ENCODE measurements at places on chromosomes 7 and 10.

DNA sequence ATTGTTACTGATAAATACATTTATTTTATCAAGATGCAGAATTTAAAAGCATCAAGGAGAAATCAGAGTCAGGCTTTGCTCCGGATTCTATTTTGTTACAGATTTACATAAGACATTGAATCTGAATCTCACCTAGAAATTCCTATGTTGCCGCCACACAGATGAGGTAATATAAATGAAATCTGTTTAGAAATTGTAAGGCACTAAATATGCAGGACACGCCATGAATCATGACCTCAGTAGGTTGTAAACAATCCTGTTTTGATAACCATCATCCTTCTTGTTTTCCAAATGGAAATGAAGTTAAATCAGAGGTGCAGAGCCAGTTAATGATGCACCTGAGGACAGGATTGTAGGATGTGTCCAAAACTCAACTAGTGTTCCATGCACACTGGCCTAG is 778.0 kb downstream of the MAGI2 start:
- DNase-seq: no peak

DNA sequence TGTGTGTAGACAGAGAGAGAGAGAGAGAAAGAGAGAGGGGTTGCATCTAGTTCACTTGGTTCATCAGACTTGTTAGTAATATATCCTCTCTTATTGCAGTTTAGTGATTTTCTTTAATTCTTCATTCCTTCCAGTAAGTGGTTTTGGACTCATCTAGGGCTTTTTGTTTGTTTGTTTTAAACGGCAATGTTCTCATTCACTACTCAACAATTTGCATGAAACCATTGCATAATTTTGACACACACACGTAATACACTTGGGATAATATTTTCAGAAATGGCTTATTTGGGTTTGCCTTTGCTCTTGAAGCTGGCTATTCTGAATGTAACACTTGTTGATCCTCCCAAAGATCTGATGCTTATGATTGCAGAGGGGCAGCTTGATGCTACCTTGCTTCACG is 16.4 kb upstream of the ZNF32 start:
- no peak for DNase-seq

GRCh38 chr7:4097001-4097609 is 585.0 kb upstream of the FOXK1 start:
- DNase-seq: no peak

DNA sequence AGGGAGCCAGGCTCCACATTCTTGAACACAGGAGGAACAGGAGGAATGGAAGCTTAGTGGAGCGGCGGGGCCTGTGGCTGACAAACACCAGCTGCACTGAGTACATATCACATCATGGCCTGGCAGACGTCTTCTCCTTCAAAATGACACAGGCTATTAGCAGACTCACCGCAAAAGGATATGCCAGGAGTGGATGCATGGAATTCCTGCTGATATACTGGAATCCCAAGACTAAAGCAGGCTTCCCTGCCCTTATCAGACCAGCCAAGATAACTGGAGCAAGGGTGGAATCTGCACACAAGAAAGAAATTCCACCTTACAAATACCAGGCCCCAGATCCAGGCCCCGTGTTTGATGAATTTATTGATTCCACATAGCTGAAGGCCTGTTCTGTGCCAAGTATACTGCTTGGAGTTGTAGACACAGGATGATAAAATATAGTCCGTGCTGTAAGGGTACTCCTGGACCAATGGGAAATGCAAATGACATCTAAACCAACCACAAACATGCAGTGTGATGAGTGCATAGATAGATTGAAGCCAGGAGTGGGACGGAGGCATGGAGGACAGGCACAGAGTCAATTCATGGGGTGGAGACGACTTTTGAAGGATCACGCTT is 480.5 kb upstream of the ZMIZ1 start:
- peak; percentile 63 for DNase-seq

- DNase-seq: no peak
Observed at GRCh38 chr10:125564570-125564969, 118.4 kb downstream of the TEX36 start.

DNA sequence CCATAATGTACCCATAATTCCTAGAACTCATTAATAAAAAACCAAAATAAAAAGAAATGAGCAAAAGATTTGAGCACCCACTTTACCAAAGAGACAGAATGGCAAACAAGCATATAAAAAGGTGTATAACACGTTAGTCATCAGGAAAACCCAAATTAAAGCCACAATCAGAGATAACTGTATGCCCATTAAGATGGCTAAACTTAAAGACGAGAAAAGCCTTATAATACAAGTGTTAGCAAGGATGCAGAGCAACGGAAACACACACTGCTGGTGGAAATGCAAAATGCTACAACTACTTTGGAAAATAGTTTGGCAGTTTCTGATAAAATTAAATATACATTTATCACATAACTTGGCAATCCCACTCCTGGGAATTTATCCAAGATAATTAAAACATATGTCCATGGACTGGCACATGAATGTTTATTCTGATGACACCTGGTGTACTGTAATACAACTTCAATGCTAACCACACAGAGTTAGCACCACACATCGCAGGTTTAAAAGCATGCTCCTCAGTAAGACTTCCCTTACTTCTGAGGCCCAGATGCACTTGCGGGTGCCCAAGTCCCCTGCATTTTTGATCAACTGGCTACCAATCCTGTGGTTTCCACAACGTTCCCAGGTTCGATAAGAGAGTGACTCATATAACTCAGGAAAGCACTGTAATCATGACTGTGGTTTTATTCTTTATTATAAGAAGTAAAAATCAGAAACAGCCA is 158.6 kb downstream of the SNX13 start:
- DNase-seq: peak; percentile 52
